NCI-H2081 (cell line): ENCODE measurements at places on chromosomes 7 and 10.

- no peak for DNase-seq
These were observed 61.5 kb downstream of the WAC start for GRCh38 chr10:28594406-28594805.

GRCh38 chr7:41520445-41520844 is 182.4 kb downstream of the INHBA start:
- DNase-seq = no peak

GRCh38 chr10:113891476-113891875 is 37.0 kb downstream of the NHLRC2 start:
- DNase-seq = no peak

- no peak for DNase-seq
These were observed 103.9 kb upstream of the LEP start for GRCh38 chr7:128137181-128137580.

- peak; percentile 67 for DNase-seq
These were observed 196.9 kb upstream of the RHOBTB1 start for GRCh38 chr10:61140765-61141392.
